ENCODE measurements at places on chromosomes 3 and 15.

GRCh38 chr3:143170074-143170473 lies 50.5 kb downstream of the CHST2 start:
- no peak for DNase-seq

DNA sequence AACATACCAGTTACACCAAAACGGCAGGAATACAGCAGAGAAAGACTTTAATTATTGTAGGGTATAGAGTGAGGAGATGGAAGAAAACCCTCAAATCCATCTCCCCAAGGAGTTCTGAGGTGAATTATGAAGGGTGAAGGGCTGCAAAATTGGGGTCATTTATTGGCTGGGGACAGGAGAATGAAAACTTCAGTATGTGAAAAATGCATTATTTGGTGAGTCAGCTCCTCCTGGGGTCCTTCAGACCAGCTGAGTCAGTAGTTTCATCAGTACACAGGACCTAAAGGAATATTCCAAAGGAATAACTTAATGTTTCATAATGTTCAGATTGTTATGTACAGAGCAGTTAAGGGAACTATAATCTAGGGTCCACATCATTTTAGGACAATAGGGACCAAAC lies 566.0 kb downstream of the GBE1 start:
- no peak for DNase-seq

DNA sequence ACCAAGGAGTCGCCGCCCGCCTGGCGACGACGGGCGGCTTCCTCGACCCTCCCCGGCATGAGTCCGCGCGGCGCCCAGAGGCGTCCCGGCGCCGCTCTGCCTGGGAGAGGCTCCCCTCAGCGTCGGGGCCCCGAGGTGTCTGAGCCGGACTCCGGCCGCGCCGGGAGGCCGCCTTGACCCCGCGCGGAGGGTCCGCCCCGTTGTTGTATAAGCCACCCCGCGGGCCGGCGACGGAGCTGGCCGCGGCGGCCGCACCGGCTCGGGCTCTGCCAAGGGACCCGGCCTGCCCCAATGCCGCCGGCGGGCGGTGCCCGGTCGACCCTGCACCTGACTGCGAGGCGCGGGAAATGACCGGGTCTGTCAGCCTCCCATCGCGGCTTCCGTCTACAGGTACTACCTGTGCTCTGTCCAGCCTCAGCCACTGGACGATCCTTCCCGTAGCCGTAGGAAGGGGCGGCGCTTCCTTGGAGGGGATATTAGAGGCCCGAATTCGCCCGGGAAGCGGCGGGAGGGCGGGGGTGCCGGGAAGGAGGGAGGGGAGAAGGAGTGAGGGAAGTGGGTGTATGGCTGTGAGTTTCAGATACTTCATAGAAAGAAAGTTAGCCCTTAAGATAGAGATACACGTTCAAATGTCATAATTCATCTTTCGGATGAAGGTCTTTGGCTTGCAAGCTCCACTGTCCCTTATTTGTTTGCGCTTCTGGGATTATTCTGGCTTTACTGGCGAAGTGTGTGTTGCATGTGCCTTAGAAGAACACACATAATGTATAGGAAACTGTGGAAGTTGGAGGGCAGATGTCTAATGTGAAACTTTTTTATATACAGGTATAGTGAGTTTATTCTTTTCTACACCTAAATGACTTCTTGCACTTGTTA lies 620 bp downstream of the ABHD5 start:
- DNase-seq: no peak

DNA sequence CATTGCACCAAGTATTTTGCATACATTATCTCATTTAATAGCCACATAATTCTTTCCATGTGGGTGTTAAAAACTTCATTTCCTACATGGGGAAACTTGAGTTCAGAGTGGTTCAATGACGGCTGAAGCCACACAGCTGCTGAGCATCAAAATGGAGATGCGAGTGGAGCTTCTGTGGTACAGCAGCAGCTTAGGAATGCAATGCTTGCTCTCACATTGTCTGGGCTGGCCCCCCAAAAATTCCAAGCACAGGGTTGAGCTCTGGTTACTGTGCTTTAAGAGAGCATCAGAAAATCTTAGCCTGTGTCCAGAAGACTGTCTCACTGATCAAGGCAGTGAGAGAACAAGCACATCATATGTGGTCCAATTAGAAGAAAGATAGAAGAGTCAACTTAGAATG lies 57.4 kb upstream of the GADL1 start:
- no peak for DNase-seq

GRCh38 chr3:12316253-12316652 lies 27.4 kb downstream of the PPARG start:
- no peak for DNase-seq

DNA sequence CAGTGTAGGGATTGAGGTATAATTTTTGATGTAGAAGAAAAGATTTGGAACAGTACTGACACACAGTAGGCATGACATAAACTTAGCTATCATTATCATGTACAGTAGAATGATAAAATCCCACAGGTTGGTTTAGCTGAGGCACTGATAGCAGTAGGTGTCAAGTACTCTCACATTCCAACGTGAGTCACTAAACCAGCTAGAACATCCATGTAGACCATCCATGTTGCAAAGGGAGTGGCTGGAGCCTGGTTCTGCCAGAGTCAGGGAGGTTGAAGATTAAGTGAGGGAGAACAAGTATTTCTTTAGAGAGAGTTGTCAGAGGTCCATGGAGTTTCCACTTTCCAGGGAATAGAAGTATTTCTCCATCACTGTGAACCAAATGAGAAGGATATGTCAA lies 157.2 kb upstream of the TMEM108 start:
- DNase-seq: no peak

DNA sequence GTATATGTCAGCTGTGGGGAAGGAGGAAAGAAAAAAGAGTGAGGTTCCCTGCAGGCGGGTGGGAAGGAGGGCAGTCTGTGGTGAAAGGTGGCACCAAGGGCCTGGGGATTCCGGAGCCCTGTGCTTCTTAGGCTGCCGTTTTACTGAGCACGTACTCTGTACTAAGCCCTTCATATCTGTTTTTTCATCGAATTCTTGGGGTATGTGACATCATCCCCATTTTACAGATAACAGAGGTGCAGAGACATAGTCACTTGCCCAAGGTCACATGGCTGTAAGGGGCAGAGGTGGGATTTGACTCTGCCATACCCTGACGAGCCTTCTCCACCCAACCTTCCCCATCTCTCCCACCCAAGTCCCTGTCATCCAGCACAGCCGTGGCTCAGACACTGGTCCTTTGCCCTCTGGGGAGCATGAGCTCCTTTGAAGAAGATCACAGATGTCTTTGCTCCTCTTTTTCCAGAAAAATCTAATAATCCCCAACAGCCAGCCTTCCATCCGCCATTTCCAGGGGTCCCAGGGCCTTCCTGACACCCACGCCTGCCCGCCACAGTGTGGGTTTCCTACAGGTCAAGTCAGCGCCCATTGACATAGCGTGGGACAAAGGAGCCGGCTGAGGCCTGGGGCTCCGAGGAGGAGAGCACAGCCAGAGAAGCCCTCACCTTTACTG lies 24.2 kb downstream of the CYP11A1 start:
- no peak for DNase-seq

DNA sequence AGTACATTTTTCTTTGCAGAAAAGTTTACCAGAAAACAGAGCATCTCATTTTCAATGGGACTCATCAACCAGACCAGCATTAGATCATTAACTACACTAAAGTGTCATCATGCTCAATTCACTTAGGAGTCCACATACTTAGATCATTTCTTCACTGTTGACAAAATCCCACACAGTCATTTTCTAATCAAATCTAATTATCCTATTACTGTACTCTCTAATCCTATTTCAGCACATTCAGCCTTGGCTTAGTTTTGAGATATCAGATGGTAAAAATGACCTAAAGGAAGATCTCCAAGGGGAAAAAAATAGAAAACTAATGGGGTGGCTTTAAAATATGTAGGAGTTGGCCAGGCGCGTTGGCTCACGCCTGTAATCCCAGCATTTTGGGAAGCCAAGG lies 5.2 kb upstream of the CTXN2 start:
- DNase-seq: no peak

GRCh38 chr3:191336833-191337232 lies 6.5 kb upstream of the UTS2B start:
- no peak for DNase-seq

GRCh38 chr3:40317061-40317855 lies 7.8 kb downstream of the EIF1B start:
- peak; percentile 28 for DNase-seq

DNA sequence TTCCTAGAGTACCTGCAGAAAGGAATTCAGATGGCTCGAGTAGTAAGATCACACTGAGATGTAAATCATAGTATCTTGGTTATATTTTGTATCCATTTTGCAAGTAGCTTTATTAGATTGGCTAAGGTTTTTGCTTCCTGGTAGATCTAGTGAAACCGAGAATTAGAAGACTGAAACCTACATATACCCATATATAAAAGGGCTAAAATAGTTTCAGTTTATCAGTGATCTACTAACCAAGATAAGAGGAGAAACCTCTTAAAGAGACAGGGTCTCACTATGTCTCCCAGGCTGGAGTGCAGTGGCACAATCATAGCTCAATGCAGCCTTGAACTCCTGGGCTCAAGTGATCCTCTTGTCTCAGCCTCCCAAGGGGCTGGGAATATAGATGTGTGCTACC lies 135.3 kb downstream of the PCCB start:
- no peak for DNase-seq

GRCh38 chr15:31277335-31278060 lies 49.1 kb upstream of the KLF13 start:
- no peak for DNase-seq

- DNase-seq: no peak
Measured at GRCh38 chr15:63390689-63391088, 9.0 kb upstream of the CA12 start.

- no peak for DNase-seq
Measured at GRCh38 chr15:95609096-95609495, 721.4 kb upstream of the NR2F2 start.

- no peak for DNase-seq
Measured at GRCh38 chr15:60128000-60128376, 123.9 kb downstream of the FOXB1 start.

DNA sequence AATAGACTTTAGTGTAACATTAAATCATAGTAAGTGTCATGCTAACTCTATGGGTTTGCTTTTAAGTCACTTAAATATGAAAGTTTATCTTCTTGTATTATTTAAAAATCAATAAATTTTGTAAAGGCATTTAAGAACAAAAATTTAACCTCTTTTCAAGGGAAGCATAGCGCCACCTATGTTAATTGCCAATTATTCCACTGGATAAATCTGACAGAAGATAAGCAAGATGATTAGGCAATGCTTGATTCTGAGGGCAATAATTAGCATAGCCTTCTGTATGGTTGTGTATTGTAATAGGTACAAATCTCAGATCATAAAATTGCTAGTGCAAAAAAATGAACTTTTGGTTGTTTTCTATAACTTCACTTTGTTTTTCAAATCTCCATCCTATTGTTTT lies 560.1 kb downstream of the GRM7 start:
- no peak for DNase-seq

DNA sequence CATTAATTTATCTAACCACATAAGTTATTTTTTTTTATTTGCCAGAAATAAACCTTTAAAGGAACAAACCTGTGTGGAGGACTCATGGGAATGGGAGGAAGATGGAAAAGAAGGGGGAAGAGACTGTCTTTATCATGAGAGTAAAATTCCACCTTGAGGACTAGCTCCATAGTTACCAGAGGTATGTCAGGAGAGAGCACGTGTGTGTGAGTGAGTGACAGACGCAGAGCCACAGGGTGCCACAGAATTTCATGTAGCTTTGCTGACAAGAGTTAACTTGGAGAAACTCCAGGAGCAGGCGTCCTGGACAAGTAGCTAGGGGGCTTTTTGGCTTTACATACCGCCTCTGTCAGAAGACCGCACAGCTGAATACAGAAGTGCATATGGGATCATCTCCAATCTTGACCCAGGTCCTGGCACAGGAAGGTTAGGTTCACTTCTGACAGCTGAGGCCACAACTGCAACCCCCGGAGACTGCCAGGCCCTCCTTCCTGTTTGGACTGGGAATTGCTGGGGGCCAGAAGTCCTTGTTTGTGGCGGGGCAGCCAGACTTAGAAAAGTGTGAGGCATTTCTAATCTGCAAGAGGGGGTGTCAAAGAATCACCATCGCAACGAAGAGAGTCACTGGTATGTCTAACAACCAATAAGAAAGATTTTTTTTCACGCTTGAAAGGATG lies 197.8 kb upstream of the TPM1 start:
- DNase-seq: no peak

- no peak for DNase-seq
Measured at GRCh38 chr15:81337713-81338157, 13.8 kb upstream of the STARD5 start.

GRCh38 chr3:3356846-3357245 lies 177.4 kb upstream of the CRBN start:
- no peak for DNase-seq
